GM03348 (cell line): ENCODE measurements at places on chromosomes 3 and 15.

GRCh38 chr15:64455961-64456371, 4.4 kb upstream of the ZNF609 start:
- no peak for DNase-seq

GRCh38 chr15:33310481-33311311, at the start of gene RYR3:
TSS of gene RYR3 (plus strand) at chr15:33310967. CDS start at chr15:33311046, 79 bp downstream.
- DNase-seq, result peak; percentile 25

DNA sequence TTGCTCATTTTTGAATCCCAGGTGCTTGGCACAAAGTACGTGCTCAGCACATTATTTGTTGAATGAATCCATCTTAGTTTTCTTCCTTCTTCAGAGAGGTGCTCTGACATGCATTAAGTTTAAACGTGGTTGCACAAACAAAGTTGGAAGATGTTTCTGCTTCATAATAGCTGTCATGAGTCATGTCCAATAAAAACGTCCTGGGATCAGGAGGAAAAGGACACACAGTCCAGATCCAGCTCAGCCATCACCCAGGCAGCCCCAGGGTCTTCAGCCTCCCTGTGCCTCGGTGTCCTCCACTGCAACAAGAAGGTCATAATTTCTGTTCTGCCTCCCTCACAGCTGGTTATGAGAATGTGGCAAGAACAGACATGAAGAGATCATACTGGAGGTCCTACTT, 55.4 kb downstream of the CCNL1 start:
- DNase-seq, result peak; percentile 58

- no peak for DNase-seq
Measured at GRCh38 chr15:64824929-64825430, 467 bp downstream of the PIF1 start.

DNA sequence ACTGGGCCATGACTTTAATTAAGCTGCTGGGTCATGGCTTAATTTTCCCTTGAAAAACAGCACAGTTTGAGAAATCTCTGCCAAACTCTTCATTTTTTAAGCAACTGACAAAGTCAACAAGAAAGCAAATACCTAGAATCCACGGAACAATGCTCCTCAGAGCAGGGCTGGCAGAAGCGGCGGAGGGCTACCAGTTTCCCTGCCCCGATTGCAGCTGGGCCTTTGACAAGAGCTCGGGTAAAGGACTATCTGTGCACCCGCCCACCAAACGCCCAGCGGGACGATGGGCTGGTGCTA, 1.2 kb downstream of the GOLIM4 start:
- peak; percentile 79 for DNase-seq

GRCh38 chr3:127149621-127150310, 43.2 kb upstream of the PRR23E start:
- no peak for DNase-seq

- no peak for DNase-seq
Measured at GRCh38 chr15:60766391-60767128, 287.6 kb upstream of the ICE2 start.

GRCh38 chr3:147620906-147621305, 211.7 kb downstream of the ZIC1 start:
- DNase-seq, result peak; percentile 29

DNA sequence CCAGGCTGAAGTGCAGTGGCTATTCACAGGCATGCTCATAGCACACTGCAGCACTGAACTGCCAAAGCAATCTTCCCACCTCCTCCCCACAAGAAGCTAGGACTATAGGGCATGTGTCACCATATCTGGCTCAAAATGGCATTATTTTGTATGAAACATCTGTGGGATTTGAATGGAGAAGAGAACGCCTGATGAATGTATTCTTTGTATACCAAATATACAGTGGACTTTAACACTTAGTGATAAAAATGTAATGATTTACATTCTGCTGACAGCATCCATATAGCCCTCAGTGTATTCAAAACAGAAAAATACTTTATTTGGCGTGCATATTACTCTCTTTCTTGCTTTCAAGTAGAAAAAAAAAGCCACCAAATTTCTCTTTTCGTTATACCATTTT, 257.8 kb downstream of the FOXP1 start:
- DNase-seq, result no peak

GRCh38 chr3:15367059-15367458, 34.7 kb upstream of the SH3BP5 start:
- peak; percentile 55 for DNase-seq

- DNase-seq, result no peak
Measured at GRCh38 chr3:142950972-142951371, 12.5 kb downstream of the PAQR9 start.

GRCh38 chr3:114615523-114616085, 321.8 kb downstream of the TIGIT start:
- DNase-seq, result no peak

DNA sequence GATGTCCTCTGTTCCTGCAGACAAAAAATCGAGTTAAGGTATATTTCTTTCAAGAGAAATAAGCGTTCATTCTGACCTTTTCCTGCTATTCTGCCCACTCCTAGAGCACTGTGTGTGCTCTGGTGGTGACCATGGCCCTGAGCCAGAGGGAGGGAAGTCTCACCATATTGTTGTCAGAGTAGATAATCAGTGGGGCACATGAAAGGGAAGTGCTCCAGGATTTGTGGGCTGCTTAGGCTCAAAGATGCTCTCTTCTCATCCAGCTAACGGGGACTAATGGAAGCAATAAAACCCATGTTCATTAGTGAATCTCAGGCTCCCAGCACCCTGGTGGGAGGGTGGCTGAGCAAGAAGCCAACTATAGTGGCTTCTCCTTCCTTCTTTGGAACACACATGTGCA, 70.7 kb upstream of the EOMES start:
- DNase-seq, result no peak

DNA sequence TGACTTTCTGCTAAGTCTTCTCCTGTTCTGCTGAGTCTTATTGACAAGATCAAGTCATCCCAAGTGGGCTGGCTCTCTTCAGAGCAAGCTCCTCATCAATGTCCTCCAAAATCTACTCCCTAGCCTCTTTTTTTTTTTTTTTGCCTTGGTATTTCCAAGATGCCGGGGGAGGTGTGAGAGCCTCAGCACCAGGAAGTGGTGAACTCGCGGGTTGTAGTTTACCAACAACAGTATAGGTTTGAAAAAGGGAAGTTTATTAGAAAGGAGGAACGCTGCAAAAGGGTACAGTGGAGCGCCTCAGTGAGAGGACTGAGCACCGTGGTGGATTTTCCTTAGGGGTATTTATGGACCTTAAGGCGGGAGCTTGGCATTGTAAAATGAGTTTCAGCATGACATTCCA, 94.3 kb upstream of the SGO1 start:
- DNase-seq, result no peak

- no peak for DNase-seq
Measured at GRCh38 chr15:35777061-35777460, 231.1 kb upstream of the DPH6 start.

DNA sequence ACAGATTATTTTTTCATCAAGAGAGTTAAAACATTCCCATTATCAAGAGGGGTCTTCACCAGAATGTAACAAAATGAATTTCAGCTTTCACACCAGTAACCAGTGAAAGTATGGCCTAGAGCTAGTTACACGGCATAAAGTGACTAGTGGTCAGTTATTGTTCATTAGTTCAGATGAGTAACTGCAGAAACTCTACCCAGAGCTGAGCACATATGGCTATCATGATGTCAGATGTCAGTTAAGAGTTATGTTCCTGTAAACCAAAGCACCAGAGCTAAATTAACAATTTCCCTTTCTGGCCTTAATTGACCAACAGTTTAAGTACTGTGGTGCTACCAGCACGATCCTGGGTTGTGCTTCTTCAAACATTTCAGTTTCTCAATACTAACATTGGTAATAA, 6.6 kb upstream of the MRPS25 start:
- no peak for DNase-seq

DNA sequence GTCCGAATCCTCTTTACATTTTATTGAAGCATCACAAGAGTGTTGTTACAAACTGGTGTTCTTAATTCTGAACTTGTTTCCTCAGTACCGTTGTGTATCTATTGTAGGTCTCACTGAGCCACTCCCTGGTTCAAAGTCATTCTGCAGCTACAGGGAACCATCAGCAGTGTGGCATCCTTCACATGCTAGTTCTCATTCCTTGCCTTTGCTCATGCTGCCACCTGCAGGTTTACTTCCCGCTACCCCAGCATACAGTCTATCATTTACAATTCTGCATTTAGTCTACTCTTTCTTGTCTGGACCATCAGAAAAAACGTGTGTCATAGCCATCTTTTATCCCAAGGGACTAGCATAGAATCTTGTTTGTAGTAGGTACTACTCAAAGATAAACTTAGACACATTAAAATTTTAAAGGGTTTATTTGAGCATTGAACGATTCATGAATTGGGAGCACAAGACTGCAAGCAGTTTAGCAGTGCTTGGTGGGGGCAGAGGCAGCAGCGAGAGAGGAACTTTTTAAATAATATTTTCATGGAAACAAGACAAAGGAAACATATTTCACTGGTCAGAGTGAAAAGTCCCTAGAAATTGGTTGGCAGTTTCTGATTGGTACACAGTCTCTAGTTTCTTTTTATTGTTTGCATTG, 402.1 kb downstream of the CADM2 start:
- no peak for DNase-seq

- no peak for DNase-seq
Measured at GRCh38 chr3:130849091-130849552, 44.8 kb upstream of the ATP2C1 start.

DNA sequence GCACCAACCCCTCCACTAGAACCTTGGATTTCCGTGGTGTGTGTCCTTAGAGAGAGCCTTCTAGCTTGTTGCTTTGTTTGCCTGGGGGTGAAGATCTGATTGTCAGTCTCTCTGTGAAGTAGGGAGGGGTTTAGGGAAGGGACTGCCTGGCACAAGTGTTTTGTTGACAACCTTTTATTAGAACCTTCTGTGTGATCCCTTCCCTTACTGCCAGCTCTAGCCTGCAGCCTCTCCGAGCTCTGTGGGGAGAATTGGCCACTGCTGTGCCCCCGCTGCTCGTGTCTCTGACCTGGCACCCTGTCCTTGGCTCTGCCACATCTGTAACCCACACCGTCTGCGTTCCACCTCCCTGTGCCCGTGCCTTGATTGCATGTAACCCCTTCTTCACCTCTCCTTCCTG, 30.9 kb upstream of the PCSK6 start:
- DNase-seq, result no peak

- peak; percentile 12 for DNase-seq
Measured at GRCh38 chr15:60720086-60720485, 241.1 kb upstream of the ICE2 start.

- DNase-seq, result no peak
Measured at GRCh38 chr3:43960448-43960840, 269.7 kb downstream of the ABHD5 start.

DNA sequence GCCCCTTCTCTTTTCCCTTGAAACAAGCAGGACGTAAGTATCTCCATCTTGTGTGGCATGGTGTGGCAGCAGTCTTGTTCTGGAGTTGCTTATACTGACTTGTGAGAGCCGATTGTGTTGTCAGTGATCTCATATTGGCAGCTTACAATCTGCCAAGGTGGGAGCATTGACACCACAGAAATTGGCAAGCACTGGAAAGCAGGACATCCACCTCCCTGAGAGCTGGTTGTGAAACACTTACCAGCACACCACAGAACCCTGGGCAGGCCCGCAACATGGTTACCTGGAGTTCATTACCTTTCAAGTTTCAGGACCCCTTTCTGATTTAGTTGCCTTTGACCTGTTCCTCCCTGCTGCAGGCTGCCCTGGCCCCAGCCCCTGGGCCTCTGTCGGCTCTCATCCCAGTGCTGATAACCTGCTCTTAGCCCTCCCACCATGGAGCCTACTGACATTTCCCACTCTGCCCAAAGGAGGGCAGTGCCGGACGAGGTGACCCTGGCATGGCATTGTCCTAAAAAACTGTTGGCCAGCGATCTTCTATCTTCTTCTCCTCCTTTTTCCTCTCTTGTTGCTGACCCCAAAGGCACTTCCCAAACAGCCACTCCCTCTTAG, 10.6 kb upstream of the ATP2B2 start:
- DNase-seq, result no peak

DNA sequence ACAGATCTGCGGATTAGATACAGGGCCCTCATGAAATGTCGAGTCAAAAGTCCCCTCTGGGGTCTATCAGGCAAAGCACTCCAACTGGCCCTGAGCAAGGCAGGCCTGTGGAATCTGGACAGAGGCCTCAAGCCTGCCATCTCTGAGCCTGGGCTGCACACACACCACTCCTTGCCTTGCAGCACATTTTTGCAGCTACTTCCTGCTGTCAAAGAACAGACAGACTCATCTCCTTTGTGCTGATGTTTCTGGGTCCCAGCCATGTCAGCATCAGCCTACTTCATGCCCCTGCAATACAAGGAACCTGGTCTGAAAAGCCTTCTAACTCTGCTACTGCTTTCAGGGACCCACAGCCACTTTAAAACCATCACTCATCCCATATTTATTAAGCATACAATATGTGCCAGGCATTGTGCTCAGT, 60.6 kb upstream of the IL12A start:
- peak; percentile 45 for DNase-seq
